ENCODE measurements at places on chromosomes 2 and 18.
A peak's percentile ranks its signal among the peaks of the same experiment; 100 is the strongest.

- no peak for DNase-seq
Observed at GRCh38 chr2:39225567-39225966, 18.2 kb downstream of the CDKL4 start.

DNA sequence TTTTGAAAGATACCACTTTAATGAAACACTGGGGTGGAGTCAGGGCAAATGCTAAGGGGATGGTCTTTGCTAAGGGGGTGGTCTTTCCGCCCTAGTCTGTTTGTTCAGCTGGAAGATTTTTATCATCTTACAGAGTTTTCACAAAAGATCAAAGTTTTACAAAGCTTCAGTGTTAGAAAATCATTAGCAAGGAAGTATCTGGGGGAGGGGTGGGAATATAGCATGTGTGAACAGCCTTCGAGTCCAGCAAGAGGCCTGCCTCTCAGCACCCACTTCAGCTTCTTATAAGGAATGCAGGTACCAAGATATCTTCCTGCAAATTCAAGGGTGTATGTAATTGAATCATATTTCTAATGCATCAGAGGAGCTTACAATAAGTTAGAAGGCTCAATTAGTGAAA, 112.9 kb downstream of the RAPGEF4 start:
- no peak for DNase-seq

GRCh38 chr2:79861059-79861374, 348.2 kb downstream of the CTNNA2 start:
- no peak for DNase-seq

GRCh38 chr2:143697744-143698143, 568.5 kb downstream of the ARHGAP15 start:
- DNase-seq, result no peak

GRCh38 chr2:20702563-20702962, 35.6 kb downstream of the GDF7 start:
- DNase-seq, result no peak

GRCh38 chr2:28658369-28658768, 93.3 kb upstream of the PPP1CB start:
- no peak for DNase-seq

- DNase-seq, result peak; percentile 22
Observed at GRCh38 chr18:9575558-9575957, 38.8 kb downstream of the PPP4R1 start.

DNA sequence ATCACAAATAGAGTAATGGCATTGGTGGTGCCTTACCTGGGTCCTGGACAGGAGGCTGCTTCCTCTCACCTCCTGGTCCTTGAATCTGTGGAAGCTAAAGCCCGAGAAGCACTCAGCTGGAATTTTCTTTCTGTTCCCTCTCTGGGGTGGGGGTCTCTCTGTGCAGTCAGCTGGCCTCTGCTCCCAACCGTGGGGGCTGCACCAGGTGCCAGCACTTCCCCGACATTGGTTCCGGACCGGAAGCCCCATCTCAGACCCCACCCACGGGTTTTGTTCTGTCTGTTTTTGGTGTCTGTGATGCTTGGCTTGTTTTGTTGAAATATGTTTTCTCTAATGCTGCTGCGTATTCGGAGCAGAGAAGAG, 154.7 kb downstream of the TWIST2 start:
- no peak for DNase-seq

GRCh38 chr2:234491897-234492296, 5.0 kb downstream of the ARL4C start:
- peak; percentile 46 for DNase-seq

- DNase-seq, result no peak
Observed at GRCh38 chr2:8595811-8596600, 85.8 kb upstream of the ID2 start.

- DNase-seq, result no peak
Observed at GRCh38 chr2:186189816-186190215, 296.2 kb upstream of the ZC3H15 start.

DNA sequence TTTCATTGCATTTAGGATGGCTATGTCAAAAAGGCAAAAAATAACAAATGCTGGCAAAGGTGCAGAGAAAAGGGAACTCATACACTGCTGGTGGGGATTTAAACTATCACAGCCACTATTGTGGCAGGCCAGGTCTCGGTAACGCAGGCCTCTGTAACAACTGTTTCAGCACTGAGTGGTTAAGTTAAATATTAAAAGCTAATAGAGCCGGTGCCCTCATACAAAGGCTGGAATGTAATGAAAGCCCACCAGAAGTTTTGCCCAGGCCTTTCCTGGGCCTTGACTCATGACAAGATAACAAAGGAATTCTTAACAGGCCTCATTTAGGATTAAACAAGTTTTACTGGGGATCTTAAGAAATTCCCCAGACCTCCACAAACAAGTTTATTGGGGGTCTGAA, 10.7 kb downstream of the MERTK start:
- no peak for DNase-seq

- peak; percentile 32 for DNase-seq
Observed at GRCh38 chr2:12493031-12493513, 223.7 kb upstream of the TRIB2 start.

GRCh38 chr18:45321520-45321919, 293.8 kb upstream of the SLC14A2 start:
- no peak for DNase-seq

DNA sequence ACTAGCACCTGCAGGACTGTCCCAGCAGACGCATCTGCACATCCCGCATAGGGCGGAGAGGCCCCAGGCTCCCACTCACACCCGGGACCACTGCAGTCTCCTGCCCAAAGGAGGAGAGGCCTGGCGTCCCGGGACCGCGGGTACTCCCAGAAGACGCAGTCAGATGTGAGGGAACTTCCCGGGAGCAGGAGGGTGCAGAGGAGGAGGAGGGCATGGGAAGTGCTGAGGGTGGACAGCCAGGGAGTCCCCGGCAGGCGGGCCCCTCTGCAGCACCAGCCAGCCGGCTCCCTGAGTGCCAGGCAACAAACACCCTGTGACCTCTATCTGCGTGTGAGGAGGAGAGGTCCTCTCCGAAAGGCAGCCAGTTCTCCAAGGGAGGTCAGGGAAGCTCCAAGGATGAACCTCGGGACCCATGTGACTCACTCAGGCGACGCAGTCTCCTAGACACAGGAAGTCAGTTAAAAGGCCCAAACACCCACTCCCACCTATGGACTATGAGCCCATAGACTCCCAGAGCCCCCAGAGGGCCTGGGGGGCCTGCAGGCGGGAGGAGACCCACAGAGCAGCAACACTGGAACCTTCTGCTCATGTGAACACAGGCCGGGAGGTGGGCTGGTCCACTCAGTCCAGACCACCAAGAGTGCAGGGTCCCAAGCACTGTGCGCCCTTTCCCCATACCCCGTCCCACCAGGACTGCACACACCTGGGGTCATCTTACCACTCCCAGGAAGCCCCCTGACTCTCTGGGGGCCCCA, 4.2 kb downstream of the PXDN start:
- no peak for DNase-seq

GRCh38 chr18:62389761-62390481, 64.8 kb downstream of the TNFRSF11A start:
- no peak for DNase-seq

- DNase-seq, result no peak
Observed at GRCh38 chr2:143950704-143951103, 569.2 kb downstream of the ZEB2 start.

- no peak for DNase-seq
Observed at GRCh38 chr2:128720080-128721022, 401.7 kb upstream of the HS6ST1 start.

GRCh38 chr2:14905571-14905970, 273.1 kb downstream of the LRATD1 start:
- no peak for DNase-seq

DNA sequence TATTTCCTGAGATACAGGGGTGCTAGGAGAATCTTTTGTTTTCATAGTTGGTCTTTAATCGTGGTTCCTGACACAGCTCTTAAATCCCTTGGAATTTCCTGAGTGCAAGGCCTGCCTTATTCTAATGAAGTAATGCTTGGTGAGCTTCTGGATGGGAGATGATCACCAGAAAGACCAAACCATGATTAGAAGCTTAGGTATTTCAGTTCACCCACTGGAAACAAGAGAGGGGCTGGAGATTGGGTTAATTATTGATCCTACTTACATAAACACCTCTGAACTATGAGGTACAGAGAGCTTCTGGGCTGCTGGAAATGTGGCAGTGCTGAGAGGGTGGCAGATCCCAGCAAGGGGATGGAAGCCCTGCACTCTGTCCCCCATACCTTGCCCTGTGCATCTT, 406.8 kb downstream of the THSD7B start:
- no peak for DNase-seq

GRCh38 chr2:106104332-106105062, 89.6 kb downstream of the UXS1 start:
- DNase-seq, result peak; percentile 79

GRCh38 chr18:57331718-57332117, 20.6 kb upstream of the ST8SIA3 start:
- no peak for DNase-seq

GRCh38 chr2:177326591-177326990, 62.1 kb upstream of the NFE2L2 start:
- DNase-seq, result no peak

DNA sequence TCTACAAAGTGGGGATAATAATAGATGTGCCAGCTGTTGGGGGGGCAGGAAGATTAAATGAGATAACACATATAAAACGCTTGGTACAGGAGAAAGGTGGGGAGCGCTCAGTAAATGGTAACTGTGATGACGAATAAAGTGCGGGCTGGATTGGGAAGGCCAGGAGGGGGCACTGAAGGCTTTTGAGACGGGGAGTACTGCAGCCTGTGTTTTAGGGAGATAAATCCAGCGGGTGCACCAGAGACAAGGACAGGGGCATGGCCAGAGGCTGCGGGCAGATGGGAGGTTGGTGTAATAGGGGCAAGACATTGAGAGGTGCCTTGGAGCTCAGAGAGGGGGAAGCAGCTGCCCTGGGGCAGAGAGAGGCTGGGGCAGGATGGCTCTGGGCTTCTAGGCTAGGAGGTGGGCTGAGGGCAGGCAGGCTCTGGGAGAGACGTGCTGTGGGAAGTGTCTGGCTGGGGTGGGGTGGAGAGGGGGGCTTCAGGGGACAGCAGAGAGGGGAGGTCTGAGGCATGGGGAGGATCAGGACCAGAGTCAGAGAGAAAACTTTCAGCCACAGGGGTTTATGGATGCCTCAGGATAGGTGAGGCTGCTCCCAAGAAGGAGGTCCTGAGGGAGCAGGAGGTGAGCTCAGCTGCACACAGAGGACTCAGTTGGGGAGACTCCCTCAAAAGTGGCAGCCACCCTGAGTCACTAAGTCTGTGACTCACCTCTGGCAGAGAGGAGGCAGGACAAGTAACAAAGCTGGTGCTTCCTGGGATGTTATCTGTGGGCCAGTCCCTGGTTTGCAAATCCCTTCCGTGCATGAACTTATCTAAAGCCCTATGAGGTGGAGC, 18.8 kb downstream of the TEX44 start:
- DNase-seq, result peak; percentile 81

All from activated CD8-positive, alpha-beta T cell treated with anti-CD3 and anti-CD28 coated beads for 36 hours (primary cell).